ENCODE measurements at places on chromosomes 3 and 15.

DNA sequence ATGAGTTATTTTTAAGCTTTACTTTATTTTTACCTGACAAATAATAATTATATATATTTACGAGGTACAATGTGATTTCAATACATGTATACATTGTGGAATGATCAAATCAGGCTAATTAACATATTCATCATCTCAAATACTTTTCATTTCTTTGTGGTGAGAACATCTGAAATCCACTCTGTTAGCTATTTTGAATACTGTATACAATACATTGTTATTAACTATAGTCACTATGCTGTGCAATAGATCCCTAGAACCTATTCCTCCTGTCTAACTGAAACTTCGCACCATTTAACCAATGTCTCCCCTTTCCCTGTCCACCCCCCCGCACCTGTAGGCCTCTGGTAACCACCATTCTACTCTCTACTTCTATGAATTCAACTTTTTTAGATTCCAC is 7.9 kb upstream of the SPPL2A start:
- DNase-seq, result no peak

GRCh38 chr3:128338536-128339330 is 128.0 kb downstream of the DNAJB8 start:
- no peak for DNase-seq

GRCh38 chr3:124451630-124452317 is 278.5 kb upstream of the UMPS start:
- no peak for DNase-seq

GRCh38 chr3:13229273-13229949 is 156.2 kb upstream of the IQSEC1 start:
- DNase-seq, result no peak

DNA sequence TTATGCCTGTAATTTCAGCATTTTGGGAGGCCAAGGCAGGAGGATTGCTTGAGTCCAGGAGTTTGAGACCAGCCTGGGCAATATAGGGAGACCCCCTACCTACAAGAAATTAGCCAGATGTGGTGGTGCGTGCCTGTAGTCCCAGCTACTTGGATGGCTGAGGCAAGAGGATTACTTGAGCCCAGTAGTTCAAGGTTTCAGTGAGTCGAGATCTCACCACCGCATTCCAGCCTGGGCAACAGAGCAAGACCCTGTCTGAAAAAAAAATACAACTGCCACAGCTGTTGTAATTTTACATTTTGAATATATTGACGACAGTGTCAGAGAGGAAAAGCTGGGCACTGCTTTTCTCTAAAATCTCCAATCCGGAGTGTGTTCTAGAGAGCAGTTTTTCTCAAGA is 21.2 kb downstream of the TATDN2 start:
- DNase-seq, result no peak

GRCh38 chr3:8279886-8280550 is 221.6 kb upstream of the LMCD1 start:
- DNase-seq, result no peak

GRCh38 chr3:34102288-34102687 is 303.9 kb downstream of the PDCD6IP start:
- no peak for DNase-seq

DNA sequence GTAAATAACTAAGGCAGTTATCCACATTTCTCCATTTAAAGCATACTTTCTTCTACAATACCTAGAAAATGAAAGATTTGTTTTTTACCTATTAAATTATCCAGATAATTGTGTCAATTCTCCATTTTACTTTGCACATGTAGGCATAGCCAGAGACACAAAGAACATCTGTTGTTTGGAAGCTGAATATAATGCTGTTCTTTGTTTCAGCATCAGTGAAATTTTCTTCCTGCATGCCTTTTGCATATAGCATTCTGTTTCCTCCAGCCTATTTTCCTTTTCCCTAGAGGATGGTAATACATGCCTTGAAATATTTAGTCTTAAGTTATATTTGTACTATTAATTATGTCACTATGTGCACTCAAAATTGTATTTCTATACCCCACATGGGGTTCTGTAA is 233.7 kb downstream of the CNTN6 start:
- DNase-seq, result no peak

DNA sequence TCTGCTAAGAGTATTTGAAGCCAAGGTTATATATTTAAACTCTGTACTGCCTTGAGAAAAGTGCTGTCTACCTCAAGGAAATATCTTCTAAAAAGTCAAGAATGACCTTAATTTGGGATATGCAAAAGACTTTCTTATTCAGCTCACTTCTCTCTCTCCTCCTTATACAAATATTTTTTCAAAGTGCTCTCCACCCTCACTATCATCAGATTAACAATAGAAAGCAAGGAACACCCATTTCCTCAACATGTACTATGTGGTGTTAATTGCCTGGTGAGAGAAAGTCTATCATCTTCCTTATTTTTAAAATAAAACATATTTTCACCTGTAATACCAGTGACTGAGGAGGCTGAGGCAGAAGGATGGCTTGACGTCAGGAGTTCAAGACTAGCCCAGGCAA is 44.4 kb upstream of the RSL24D1 start:
- no peak for DNase-seq

GRCh38 chr15:84949845-84950569 is 31.6 kb upstream of the PDE8A start:
- no peak for DNase-seq

GRCh38 chr3:23324745-23325144 is 121.6 kb downstream of the UBE2E2 start:
- DNase-seq, result no peak
